ENCODE measurements at places on chromosomes 4 and X.

GRCh38 chr4:97938141-97938540 is 205.1 kb downstream of the STPG2 start:
- DNase-seq: peak; percentile 29

DNA sequence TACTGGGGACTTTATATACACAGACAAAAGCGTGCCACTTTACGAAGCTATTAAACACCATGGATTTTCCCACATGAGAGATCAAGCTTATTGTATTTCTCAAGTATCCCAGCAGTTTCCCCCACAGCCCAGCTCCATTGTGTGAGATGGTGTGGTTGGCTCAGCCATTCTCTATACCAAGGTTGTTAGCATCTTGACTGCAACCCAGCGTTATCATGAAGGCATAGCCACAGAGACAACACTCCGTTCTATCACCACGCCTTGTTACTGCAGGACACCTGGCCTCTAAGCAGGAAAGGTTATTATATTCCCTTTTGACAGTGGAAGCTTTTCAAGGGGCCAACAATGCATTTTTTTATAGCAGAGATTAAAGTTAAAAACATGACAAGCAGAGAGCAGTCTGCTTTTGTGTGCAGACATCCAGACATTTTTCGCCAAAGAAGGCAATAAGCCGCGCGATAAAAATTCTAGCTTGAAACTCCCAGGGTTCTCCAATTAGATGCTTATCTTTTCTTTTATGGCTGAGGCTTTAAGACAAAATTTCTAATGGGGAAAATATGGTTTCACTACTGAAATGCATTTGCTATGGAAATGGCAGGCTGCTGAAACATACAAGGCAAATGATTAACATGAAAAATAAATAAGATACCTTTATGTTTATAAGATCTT is 206.1 kb downstream of the MID1 start:
- no peak for DNase-seq

DNA sequence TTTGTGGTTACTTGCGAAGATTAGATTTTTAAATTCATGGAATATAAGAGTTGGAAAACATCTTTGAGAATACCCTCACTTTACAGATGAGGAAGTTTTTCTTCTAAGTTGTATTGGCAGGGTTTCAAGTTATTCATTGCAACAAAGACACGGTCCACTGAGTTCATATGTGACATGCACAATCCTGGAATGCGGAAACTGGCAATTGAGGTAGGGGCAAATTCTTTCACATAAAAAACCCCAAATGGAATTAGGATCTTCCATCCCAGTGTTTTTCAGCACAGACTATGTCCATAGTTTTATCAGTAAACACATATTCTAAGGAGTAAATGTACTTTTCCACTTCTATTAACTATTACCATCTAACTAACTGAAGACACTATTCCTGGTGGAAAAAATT is 81.8 kb upstream of the NAP1L5 start:
- no peak for DNase-seq

GRCh38 chr4:6123116-6123515 is 77.2 kb downstream of the JAKMIP1 start:
- DNase-seq: no peak

DNA sequence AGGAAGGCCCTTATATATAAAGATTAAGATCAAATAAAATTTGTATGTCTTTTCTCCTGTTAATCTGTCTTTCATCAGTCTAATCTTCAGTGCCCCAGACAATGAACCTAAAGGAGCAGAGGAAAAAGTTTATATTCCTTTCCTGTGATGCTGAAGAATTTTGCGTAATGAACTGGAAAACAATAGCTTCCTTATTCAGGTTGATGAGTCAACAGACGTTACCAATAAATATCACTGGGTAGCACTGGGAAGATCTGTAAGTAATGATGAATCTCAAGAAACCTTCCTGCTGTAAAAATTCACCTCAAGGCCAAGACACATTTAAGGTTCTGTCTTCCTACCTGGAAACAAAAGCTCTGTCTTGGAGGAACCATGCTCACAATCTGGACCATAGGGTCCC is 25.5 kb downstream of the CDKN2AIP start:
- DNase-seq: no peak

GRCh38 chrX:150254909-150255308 is 108.2 kb upstream of the MAMLD1 start:
- no peak for DNase-seq

DNA sequence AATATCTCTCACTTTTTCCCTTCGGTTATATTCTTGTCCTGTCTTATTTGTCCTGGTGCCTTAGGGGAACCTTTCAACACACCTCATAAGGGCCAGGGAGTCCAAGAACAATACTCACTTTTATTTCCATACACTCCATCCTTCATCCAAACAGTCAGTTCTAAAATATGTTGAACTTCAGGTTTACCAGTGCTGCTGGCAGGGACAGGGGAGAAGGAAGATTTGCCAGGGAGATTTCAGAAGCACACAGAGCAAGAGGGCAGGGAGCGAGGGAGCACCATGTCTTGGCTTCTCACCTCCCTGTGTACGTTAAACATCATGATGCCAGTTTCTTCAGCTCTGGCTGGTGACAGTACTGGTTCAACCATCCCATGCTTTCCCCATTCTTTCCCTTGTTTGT is 631.1 kb upstream of the FAT1 start:
- DNase-seq: no peak

GRCh38 chrX:9878146-9878820 is 88.9 kb upstream of the CLDN34 start:
- DNase-seq: peak; percentile 45

DNA sequence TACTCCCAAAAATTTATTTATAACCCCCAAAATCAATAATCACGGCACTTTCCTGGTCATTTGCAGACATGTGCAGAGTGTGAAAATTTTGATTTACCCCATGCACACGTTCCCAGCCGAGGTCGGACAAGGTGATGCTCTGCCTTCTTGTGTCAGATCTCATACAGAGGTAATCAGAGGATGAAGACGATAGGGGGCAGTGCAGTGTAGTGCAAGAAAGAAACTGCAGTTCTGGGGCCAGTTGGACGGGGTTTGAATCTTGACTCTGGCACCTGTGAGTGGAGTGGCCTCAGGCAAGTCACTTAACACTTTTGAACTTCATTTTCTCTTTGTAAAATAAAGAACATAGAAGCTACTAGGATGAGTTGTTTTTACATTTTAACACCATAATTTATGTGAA is 88.4 kb downstream of the FRMPD3 start:
- DNase-seq: peak; percentile 16

- DNase-seq: no peak
Measured at GRCh38 chr4:16579866-16580265, 318.6 kb downstream of the LDB2 start.

DNA sequence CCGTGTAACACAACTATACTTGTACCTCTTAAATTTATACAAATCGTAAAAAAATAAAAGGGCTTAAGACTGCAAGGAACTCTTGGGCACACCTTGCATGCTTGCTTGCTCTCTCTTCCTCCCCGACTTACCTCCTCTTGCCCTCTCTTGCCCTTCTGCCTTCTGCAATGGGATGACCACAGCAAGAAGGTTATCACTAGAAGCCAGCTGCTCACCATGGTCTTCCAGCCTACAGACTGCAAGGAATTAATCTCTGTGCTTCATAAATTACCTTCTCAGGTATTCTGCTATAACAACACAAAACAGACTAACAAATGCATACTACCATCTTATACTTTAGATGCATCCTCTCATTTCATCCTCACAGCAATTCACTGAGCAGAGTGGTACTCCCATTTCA is 92.1 kb downstream of the MRPL1 start:
- no peak for DNase-seq

- no peak for DNase-seq
Measured at GRCh38 chr4:106277140-106277675, 38.8 kb downstream of the TBCK start.

GRCh38 chr4:186021461-186022167 is 47.3 kb upstream of the TLR3 start:
- peak; percentile 46 for DNase-seq

DNA sequence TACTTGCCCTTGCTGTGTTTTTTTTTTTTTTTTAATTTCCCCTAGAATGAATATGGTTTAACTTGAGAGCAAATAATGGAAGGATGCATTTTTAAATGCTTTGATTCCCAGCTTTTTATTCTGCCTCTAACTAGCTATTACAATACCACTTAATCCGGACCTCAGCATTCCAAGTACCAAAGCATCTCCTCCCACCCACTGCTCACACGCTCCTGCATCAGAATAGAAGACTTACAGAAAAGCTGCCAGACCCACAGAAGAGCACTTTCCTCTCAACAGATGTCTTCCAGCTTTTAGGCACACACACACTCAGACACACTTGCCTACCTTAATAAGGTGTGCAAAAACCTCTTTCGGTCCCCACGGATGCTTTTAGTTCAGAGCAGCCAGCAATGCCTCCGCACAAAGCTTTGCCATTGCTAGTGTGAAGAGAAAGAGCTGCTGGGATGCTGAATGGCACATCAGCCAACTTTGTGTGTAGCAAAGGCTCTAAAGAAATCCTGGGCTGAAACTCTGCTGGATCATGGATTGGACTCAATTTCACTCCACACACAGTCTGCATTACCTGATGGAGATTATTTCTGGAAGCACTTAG is 1056.2 kb downstream of the DMD start:
- no peak for DNase-seq

- no peak for DNase-seq
Measured at GRCh38 chr4:1873291-1873690, 2.1 kb downstream of the NSD2 start.

DNA sequence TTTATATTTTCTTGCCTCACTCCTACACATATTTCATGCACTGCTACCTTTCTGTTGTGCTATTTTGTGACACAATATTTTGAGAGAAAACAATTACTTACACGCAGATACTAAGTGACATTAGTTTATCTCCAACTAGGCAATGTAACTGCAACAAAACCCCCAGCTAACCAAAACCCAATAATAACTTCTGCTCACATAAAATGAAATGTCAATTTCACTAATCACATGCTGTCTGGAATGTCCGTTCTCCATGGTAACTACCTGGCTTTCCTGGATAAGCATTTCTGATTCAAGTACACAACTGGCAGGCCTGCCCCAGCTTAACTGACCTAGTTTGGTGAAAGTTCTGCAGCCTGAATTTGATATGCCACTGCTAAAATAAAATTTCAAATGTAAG is 313.5 kb downstream of the TMA16 start:
- DNase-seq: no peak

DNA sequence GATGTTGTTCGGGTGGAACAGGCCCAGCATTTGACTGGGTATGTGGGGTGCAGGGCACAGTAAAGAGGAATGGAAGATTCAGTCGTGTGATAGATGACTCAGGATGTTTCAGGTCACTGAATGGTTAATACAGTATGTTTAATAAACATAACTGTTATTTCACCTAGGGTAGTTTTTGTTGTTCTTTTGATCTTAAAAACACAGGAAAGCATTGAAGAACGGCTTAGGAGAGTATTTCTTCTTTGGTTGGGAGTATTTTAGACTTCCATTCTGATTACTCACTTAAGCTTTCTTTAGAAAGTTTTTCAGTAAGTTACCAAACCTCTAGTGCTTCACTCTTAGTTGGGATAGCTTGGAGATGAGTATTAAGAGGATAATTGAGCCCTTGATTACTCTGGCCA is 62.3 kb downstream of the STAG2 start:
- DNase-seq: no peak

DNA sequence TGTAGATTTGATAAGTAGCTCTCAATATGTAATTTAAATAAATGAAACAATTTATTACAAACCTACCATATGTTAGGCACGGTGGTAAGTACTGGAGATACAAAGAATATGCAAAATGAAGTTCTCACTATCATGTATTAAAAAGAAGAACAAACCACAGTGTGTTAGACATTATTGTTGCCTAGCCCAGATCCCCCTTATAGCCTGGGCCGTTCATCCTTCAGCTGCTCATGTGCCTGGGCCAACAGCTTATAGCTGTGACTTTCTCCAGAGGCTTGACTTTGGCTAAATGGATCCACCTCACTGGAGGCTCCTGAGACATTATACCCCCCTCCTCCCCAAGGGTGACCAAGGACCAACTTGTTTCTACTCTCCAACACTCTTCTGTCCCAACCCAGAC is 29.8 kb upstream of the CCNG2 start:
- DNase-seq: no peak

DNA sequence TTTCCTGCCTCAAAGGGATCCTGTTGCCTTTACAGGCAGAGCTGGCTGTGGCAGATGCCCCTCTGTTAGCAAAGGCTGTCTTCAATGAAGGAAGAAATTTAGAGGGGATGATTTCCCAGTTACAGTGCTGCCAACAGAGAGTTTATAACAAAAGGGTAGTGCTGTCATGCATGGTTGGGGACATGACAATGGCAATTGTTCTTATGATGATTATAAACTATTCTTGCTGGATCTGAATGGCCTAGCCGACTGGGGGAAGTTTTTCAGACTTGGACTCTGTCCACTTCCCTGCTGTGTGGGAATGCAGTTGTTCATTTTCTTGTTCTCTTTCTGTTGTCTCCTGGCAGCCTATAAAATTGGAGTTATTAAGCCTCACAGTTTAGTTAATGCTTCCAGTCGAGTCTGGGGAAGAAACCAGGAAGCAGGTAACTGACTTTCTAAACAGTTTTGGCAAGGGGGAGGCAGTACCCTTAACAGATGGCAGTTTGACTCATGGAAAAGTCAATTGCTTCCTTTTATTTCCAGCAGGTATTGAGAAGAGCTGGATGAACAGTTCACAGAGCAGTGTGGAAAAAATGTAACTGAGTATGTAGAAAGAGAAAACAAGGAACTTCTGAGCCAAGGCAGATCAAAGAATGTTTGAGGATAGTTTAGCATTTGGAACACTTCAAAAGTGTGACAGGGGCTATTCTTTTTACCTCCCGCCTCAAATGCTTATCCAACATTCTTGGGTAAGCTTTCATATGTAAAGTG is 582.6 kb downstream of the RAPGEF2 start:
- no peak for DNase-seq

GRCh38 chrX:74277846-74278245 is 26.1 kb upstream of the ZCCHC13 start:
- DNase-seq: no peak

DNA sequence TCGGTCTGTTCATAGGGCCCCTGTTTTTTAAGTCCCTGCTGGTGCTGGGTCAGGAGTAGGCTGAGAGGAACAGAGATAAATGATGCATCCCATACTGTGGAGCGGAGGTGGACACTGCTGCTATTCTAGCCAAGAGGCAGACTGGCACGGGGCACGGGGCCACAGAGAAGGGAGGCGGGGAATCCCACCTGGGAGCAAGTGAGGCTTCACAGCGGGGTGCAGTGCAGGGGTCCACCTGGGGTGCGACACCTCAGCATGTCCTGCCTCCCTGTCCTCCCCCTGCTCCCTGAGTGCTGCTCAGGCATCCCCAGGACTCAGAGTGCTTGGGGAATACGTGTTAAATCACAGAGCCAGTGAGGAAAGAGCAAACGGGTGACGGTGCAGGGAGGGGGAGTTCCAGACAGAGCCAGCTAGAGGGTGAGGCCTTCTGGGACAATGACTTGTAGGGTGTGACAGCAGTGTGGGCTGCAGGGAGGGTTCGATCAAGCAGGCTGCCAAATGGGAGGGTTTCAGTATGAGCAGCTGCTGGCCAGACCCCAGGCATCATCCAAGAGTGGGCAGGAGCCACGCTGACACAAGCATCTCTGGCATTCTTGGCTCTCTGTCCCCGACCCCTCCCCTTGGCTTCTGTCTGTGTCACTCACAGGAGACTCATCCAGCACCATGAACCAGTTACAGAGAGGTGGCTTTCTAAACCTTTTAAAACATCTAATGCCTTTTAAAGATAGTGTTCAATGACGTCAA is 13.7 kb upstream of the HTRA3 start:
- DNase-seq: no peak

GRCh38 chr4:38090455-38091246 is 130.5 kb downstream of the PTTG2 start:
- DNase-seq: no peak

All from SK-N-DZ (cell line).